Activated CD4-positive, alpha-beta T cell treated with anti-CD3 and anti-CD28 coated beads, Interleukin-2, amount 10 ng/mL, durations not matched to agents 7 days and 5 days (primary cell): ENCODE measurements at places on chromosomes 6 and 20. TPM values are rescaled to one million over a fixed set of nuclear protein-coding genes. Genes with fewer than 3 reads are reported as not detected.

GRCh38 chr6:7115543-7116231, 7.9 kb downstream of the RREB1 start:
- DNase-seq, result no peak

GRCh38 chr6:54185885-54186284, 74.6 kb downstream of the MLIP start:
- DNase-seq, result no peak

The PRRT1 gene
- 0.23 TPM for total RNA-seq

The TRERF1 gene
- 20.3 TPM for total RNA-seq

The C4B gene
- 2.0 TPM for total RNA-seq

The RNF39 gene
- total RNA-seq, result not detected

GRCh38 chr20:63699466-63700198, 3.2 kb downstream of the TNFRSF6B start:
- no peak for DNase-seq

DNA sequence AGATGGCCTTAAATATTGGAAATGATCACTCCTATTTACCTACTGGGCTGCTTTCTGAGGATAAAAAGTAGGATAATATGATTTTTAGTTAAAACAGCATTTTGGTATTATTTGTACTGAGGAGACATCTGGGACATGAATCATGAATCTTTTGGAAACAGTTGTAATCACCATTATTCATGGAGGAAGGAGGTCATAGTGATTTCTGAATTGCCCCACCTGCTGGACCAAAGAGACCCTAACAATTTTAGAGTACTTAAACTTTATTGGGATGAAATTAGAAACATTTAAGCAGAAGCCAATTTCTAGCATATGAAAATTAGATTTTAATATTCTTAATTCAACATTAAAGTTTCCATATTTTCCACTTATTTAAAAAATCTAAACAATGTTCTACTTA, 108.4 kb upstream of the SIM1 start:
- DNase-seq, result no peak

GRCh38 chr6:112343977-112344376, 3.2 kb upstream of the RFPL4B start:
- DNase-seq, result no peak

The PRSS35 gene
- total RNA-seq, result not detected

GRCh38 chr6:22251348-22251747, 45.5 kb downstream of the PRL start:
- DNase-seq, result no peak
